ENCODE measurements at places on chromosomes 7 and 10.

GRCh38 chr7:100087055-100087750, 1.6 kb upstream of the COPS6 start:
- no peak for DNase-seq

DNA sequence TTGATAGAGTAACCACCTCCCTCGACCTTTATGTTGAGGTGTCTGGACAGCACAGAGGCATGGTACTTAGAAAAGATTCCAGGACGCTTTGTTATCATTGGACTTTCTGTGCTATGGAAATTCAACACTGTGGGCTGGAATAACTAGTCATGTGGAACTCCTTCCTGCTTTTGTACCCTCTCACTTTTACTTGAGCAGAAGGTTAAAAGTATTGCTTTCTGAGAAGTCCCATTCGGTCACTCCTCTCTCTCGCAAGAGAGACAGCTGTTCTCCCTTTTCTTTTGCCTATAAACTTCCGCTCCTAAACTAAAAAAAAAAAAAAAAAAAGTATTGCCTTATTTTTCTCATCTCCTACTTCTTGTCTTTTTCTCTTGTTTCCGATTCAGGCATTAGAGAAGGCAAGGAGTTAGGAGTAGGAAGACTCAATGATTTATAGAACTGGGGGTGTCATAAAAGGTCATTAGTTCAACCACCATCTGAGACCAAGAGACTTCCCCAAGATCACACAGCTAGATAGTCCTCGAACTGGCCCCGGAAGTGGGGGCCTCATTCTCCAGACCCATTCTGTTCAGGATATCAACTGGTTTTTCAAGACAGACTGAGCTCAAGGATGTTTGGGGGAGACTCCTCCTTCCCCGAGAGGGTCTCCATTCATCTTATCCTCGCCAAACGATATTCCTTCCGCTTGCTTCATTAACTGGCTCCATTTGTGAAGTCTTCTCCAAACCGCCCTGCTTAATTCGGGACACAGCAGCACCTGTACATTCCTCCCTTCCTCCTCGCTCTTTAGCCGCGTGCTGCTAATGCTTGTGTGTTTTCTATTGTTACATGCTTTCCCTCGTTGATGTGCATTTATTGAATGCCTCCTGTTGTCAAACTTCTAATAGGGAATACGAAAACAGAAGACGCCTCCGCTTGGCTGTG, 995 bp upstream of the INPP5F start:
- DNase-seq = no peak

GRCh38 chr10:23910291-23910690, 298.6 kb upstream of the KIAA1217 start:
- DNase-seq = no peak

GRCh38 chr7:122886357-122887081, at the start of gene CADPS2:
TSS of gene CADPS2 (minus strand) at chr7:122886460. CDS start at chr7:122886337, 123 bp downstream.
- DNase-seq = no peak

- DNase-seq = no peak
Measured at GRCh38 chr10:103265717-103266329, 11.1 kb upstream of the INA start.

DNA sequence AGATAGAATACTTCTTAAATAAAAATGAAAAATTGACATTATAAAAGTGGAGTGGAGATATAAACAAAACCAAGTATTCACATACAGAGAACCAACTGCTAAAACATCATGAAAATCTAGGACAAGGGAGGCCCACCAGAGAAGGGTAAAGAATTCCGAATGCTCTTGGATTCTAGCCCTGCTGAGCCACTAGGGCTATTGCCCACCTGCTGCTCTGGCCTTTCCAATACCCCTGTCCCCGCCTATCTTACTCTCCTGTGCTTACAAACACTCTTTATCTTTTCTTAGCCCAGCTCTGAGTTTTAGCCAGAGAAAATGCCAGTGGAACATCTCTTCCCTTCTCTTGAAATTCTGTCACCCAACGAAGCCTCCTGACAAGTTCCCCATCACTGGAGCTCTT, 100.3 kb downstream of the MACC1 start:
- DNase-seq = no peak

DNA sequence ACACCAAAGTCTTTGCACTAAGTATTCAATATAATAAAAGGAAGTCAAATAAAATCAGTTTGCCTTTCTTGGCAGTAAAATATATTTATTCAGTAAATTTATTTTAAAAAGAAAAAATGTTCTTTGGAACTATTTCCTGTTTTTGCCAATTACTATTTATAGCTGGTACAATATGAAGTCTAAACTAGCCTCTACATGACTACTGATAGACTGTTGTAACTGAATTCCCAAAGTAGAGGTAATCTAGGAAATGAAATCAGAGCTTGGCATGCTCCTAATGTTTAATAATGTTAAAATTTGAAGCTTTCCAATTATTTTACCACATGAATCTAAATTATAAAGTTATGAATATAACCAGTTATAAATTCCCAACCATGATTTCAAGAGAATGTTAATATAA, 385.5 kb downstream of the SEMA3D start:
- no peak for DNase-seq

GRCh38 chr10:114045136-114046086, 1.7 kb downstream of the ADRB1 start:
- DNase-seq = no peak

DNA sequence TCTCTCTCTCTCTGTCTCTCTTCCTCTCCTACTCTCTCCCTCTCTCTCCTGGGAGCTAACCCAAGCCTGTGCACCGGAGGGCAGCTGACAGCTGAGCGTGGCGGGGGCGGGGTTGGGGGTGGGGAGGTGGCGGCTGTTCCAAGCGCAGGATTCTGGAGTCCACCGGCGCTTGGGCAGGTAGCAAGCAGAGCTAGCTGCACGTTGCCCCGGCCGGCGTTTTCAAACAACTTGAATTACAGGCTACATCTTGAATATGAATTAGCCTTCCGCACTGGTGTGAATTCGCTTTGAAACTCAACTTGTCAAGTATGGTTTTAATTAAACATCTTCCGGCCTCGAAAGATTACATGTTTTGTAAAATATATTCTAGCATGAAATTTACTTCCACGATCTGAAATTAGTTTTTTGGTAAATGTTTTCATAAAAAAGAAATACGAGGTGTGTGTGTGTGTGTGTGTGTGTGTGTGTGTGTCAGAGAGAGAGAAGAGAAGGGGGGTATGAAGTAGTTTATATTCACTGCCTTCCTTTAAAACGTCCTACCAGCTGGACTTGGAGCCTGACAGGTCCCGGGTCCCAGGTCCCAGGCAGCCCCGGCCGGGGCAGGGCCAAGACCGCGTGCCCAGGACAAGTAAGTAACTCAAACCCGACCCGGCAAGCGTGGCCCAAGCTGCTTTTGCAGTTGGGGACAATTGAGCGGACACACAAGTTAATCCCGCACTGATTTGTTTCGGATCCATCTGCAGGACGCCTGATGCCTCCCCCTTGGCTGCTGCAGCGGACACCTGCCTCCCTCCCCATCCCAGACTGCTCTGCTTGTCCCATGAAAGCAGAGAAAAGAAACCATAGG, 9.0 kb upstream of the DLX6 start:
- no peak for DNase-seq

DNA sequence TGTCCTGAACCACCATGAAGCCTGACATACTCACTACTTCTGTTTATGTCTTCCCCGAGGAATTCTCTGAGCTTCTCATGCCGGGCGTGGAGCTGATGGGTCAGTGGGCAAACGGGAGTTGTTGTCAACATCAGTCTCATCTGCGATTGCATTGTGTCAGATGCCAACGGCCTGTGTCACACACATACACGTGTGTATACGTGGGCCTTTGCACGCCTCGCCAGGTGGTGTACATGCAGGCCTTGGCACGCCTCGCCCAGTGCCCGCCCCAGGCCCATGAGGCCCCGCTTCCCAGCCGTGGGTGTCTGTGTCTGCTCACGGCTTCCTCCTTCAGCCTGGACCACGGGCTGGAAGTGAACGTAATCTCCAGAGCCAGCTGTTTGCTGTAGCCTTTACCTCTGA, 7.5 kb upstream of the CSGALNACT2 start:
- DNase-seq = no peak

- DNase-seq = no peak
Measured at GRCh38 chr10:28520346-28520745, 12.6 kb upstream of the WAC start.

DNA sequence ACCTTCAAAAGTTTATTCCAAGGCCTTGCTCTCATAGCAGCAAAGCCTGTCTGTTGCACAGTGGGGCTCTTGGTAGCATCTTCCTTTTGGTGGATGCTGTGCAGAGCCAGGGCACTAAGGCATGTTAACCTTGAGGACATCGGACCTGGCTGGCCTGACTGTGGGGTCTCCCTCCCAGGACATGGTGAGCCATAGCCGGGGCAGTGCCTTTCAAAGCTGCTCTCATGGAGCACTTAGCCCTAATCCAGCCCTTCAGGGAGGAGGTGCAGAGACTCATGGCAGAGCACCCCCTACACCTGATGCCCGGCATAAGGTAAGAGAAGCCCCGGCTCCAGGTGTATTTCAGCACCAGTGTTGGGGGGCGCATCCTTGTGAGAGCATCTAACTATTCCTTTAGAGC, 941.4 kb upstream of the ZNF722 start:
- no peak for DNase-seq

DNA sequence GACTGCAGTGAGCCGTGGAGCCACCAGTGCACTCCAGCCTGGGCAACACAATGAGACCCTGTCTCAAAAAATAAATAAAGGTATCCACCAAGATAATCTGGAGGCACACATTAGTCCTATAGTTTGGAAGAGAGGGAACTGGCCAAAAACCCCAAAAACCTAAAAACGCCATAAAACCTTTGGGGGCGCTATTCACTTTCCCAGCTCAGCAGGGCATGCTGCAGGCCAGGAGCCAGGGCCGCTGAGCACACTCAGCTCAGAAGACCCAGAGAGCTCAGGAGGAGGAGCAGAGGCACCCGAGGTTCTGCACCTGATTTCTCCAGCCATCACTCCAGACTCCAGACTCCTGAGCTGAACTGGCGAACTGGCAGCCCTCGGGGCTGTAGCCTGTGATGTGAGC, 167.2 kb upstream of the IMMP2L start:
- DNase-seq = no peak

GRCh38 chr10:130923596-130923995, 387.9 kb downstream of the TCERG1L start:
- DNase-seq = no peak

DNA sequence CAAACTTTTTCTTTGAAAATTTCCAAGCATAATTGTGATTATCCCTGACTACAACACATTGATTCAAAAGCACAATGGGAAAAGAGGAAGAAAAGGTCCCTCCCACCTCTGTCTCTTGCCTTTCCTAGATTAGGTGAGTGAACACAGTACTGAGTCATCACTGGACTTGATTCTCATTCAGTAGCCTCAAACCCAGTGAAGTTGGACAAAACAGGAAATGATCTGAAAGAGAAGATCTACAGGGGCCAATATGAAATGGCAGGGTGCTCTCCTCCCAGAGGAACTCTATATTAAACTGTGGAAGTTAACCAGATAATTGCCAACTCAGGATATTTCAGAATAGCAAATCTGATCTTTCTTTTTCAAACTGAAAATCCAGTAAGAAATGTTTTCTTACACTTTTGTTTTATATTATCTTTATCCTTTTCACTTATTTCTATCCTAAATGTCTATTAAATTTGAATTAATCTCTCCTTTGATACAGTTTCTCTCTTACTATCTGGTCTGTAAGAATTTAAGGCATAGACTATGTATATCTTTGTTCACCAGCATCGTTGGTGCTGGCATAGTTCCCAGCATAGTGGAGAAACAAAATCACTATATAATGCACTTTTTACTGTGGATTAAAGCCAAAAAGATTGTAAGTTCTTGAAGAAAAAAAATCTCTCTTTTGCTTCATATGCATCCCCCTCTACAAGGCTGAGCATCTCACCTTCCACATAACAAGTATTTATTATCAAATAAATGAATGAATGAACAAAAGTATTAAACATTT, 41.4 kb upstream of the IKZF1 start:
- no peak for DNase-seq
